ENCODE measurements at places on chromosomes 1 and 21.

- DNase-seq: no peak
These were observed 19.6 kb upstream of the NCF2 start for GRCh38 chr1:183609759-183610452.

DNA sequence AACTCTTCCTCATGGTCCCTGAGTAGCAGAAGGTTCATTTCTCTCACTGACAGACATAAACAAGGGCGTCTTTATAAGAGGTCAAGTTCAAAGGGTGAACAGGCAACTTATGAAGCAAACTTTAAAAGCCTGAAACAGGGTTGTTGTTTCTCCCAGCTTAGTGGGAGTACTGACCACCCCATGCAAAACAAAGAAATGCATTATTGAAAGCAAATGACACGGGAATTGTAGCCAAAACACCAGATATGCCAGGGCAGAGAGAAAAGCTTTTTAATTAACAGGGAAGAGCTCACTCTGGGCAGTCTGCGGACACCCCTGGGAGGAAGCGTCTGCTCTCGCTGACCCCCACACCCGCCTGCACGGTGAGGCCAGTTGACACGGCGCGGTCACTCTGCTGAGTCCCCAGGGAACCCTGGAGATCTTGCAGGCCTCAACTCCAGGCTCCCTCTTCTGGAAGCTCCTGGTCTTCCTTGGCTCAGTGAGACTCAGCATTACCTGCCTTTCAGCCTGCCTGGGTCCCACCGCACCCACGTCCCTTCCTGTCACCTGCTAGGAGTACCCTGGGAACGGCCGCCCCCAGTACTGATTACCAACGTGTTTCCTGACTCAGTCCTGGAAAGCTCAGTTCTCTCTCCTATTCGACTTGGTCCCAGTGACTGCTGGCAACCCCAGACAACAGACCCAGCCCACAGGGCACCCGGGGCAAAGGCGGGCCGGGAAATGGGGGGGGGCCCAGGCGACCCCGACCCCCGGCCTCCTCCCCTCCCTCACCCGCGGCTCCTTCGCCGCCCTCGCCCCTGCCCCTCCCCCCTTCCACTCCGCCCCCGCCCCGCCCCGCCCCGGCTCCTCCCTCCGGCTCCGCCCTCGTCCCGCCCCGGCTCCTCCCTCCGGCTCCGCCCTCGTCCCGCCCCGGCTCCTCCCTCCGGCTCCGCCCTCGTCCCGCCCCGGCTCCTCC lies 972 bp downstream of the CFAP410 start:
- DNase-seq: no peak

GRCh38 chr21:21046063-21046462 lies 47.9 kb downstream of the NCAM2 start:
- DNase-seq: no peak

DNA sequence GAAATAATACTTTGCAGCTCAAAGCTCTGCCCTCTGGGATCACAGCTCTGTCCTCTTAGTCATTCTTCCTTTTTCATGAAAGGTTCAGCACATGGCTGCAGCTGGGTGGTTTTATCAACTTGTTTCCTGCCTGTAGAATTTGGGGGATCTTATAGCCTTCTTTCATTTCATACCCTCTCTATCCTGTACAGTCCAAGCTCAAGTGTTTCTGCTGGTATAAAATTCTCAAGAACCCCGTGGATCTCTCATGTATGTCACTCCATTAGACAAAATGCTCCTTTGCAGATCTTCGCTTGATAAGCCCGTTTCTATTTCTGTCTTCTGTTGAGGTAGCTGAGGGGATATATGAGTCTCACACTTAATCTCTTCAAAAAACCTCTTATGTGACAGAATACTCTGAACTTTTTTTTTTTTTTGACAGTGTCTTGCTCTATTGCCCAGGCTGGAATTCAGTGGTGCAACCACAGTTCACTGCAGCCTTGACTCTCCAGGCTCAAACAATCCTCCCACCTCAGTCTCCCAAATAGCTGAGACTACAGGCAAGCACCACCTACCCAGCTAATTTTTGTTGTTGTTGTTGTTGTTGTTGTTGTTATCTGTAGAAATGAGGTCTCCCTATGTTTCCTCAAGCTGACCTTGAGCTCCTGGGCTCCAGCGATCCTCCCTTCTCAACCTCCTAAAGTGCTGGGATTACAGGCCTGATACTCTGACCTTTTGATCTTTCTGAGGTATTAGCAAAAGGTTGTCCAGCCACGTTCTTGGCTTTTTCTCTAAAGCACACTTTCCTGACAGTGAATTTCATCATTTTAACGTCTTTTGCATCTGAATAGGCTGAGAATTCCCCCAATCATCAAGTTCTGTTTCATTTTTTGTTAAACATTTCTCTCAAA lies 24.6 kb upstream of the COL9A2 start:
- DNase-seq: no peak

GRCh38 chr1:237282208-237282783 lies 240.3 kb downstream of the RYR2 start:
- DNase-seq: no peak

DNA sequence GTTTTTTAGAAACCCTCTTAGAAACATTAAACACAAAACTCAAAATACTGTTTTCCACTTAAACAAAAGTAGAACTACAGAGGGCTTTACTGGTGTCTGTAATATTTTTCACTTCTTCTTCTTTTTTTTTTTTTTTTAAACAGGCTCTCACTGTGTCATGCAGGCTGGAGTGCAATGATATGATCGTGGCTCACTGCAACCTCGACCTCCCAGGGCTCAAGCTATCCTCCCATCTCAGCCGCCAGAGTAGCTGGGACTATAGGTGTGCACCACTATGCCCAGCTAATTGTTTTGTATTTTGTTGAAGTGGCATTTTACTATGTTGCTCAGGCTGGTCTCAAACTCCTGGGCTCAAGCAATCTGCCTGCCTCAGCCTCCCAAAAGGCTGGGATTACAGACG lies 194.8 kb downstream of the DAB1 start:
- DNase-seq: no peak

- DNase-seq: no peak
These were observed 25.3 kb upstream of the PEF1 start for GRCh38 chr1:31669786-31670592.

DNA sequence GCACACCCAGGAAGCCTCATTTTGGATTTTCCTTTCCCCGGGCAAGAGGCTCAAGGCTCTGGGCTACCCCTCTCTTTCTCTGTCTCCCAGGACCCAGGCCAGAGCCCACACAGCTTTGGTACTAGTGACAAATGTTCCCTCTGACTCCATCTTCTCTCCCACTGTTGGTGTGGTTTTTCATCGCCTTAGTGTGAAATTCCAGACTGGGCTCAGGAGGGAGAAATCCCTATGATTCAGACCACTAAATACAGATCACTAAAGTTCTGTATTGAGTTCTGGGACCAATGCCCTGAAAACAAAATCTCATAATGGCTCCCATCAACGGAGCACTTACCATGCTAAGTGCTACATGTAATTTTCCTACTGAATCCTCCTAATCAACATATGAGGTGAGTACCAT lies 26.1 kb downstream of the IQGAP3 start:
- DNase-seq: no peak

DNA sequence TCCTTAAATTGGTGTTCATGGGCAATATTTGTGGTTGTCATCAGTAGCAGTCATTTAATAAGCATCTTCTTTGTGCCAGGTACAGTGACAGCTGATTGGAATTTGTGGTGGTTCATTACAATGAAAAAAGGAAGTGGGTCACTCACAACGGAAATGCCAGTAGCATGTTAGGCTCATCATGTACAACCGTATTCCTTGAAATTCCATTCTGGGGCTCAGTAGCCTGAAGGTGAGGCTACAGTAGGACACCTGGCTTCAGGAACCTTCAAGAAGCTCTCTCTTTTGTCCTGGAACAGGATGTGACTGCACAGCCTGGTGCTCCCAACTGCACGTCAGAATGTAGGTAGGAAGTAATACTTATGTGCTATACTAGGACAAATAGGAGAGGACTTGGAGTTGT lies 93.9 kb downstream of the ST3GAL3 start:
- DNase-seq: no peak

- DNase-seq: no peak
These were observed 25.5 kb downstream of the ADAMTS5 start for GRCh38 chr21:26941421-26941820.
